ENCODE measurements at places on chromosomes 3 and 15.

DNA sequence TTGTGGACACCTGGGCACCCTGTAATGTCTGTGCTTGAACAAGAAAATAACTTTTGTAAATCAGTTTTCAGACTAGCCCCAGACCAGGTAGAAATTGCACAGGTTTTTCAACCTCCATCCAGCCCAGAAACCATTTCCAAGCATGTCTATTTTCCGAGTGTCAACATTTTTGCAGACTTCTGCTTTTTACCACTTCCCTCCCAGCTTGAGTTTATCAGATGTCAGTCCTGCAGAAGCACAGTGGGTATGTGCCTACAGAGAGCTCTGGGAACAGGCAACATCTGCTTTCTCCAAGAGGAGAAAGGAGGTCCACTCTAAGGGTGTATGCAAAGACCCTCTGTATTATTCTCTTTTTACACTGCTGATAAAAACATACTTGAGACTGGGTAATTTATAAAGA, 83.9 kb downstream of the LRRK1 start:
- DNase-seq: no peak

DNA sequence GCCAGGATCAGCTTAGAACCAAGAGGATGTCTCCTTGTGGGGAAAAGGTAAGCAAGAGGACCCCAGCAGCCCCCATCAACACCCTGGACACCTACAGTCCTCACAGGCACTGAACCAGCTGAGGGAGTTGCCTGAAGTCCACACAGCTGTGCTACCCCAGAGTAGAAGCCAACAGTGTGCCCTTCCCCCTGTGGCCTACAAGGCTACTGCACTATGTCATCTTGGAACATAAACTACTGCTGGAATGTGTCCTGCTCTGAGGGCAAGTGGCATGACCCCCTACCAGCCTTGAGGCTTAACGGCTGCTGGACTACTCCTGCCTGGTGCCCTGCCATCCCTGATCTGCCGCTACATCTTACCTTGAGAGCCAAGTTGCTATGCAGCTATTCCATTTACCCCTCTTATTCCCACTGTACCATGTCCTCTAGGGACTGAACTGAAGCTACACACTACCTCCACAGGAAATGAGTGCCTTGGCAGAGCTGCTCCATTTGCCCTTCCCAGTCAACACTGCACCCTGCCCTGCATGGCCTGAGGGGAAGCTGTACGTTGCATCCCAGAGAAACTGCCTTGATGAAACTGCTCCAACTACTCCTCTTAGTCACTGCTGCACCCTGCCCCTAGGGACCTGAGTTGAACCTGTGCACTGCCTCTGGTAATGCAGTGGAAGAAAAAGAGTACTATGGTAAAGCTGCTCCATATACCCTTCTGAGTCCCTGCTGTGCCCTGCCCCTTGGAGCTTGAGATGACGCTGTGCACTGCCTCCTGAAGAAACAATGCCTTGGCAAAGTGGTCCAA, 40.2 kb upstream of the ATP13A5 start:
- DNase-seq: no peak

GRCh38 chr15:79136434-79137046, 46.0 kb upstream of the RASGRF1 start:
- DNase-seq: no peak

- no peak for DNase-seq
Measured at GRCh38 chr15:48584090-48584811, 61.3 kb downstream of the FBN1 start.

DNA sequence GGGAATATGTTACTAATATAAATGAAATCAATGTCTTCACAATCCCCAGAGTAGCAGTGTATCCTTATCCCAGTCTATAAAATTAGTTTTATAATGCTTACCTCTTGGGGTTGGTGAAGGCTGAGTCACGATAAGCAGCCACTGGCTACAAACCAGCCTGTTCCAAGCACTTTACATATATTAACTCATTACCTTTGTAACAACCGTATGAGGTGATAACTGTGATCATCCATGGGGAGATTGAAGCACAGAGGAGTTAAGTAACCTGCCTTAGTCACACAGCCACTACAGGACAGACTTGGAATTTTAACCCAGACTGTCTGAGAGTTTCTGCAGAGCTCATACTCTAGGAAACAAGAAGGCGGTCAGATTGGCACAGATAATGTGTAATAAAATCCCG, 43.3 kb upstream of the MITF start:
- DNase-seq: no peak

DNA sequence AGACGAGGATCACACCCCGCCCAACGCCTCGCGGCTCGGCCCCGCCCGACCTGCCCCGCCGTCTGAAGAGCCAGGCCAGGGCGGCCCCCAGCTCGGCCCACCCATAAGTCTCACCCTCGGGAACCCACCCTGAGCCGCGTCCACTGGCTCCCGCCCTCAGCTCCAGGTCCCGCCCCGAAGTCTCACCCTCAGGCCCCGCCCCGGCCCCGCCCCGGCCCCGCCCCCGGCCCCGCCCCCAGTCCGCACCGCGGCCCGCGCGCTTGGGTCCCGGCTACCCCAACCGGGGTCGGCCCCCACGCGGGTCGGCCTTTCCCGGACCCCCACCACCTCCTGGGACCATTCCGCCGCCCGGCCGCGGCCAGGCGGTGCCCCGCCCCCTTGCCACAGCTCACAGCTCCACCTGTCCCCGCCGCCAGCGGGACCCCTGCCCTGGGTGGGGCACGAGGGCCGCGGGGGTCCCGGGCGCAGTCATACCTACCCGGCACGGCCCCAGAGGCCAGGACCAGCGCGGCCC, 489 bp downstream of the CSPG5 start:
- DNase-seq: no peak

All from fibroblast of mammary gland (primary cell).